Uterine smooth muscle cell (primary cell): ENCODE measurements at places on chromosomes 3 and 15. TPM values are rescaled to one million over a fixed set of nuclear protein-coding genes. Genes with fewer than 3 reads are reported as not detected.

Gene TNIK
- 20.4 and 23.7 TPM in 2 replicates for total RNA-seq

Gene CAND2
- total RNA-seq = 6.4 and 6.6 TPM in 2 replicates

Gene ALG1L2
- total RNA-seq = 0.22 TPM in 1 of 2 replicates, not detected in the other

Gene DAPK2
- total RNA-seq = 4.2 and 5.8 TPM in 2 replicates

Gene FEZF2
- not detected in 2 replicates for total RNA-seq

Gene GADL1
- total RNA-seq = under 0.01 TPM in 1 of 2 replicates, not detected in the other

Gene LRRC31
- not detected in 2 replicates for total RNA-seq

Gene EPB42
- total RNA-seq = not detected in 2 replicates

Gene CCDC14
- total RNA-seq = 48.9 and 78.1 TPM in 2 replicates

Gene UBE2E2
- total RNA-seq = 49.9 and 54.9 TPM in 2 replicates

Gene CIDEC
- 0.12 TPM in 1 of 2 replicates, not detected in the other for total RNA-seq

Gene SLC22A14
- total RNA-seq = under 0.01 TPM in 1 of 2 replicates, not detected in the other

Gene EPHB1
- total RNA-seq = 0.12 and 0.77 TPM in 2 replicates

Gene SEMA6D
- total RNA-seq = 4.2 and 4.5 TPM in 2 replicates

Gene SAMMSON
- 0.11 and 0.25 TPM in 2 replicates for total RNA-seq

Gene TLR9
- total RNA-seq = under 0.01 TPM in 1 of 2 replicates, not detected in the other

Gene CCDC191
- total RNA-seq = 1.2 and 2.5 TPM in 2 replicates

Gene CCDC12
- 30.6 and 33.2 TPM in 2 replicates for total RNA-seq

Gene ZNF662
- 1.9 and 2.4 TPM in 2 replicates for total RNA-seq
